ENCODE measurements at places on chromosomes 4 and X.

GRCh38 chrX:69010339-69010738, 154.9 kb downstream of the PJA1 start:
- no peak for DNase-seq

GRCh38 chr4:84582988-84583875, at the start of gene CDS1:
CDS1 (plus strand) TSS chr4:84583127; CDS start chr4:84583402, 275 bp downstream.
- no peak for DNase-seq

DNA sequence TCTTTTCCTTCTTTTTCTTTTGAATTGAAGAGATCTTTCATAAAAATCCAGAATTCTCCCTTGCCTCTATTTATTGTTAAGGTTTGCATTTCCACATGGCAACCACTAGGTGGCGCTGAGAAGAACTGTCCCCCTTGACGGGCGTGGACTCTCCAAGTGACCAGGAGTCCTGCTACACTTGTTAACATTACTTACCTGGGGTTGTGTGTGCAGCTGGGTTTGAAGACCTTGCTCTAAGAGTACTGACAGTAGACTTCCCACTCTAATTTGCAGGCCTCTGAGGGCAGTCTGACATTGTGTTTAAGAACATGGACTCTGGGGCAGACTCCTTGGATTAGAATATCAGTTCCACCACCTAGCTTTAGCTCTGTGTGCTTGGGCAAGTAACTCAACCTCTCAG, 52.8 kb downstream of the GPRIN3 start:
- DNase-seq, result no peak

DNA sequence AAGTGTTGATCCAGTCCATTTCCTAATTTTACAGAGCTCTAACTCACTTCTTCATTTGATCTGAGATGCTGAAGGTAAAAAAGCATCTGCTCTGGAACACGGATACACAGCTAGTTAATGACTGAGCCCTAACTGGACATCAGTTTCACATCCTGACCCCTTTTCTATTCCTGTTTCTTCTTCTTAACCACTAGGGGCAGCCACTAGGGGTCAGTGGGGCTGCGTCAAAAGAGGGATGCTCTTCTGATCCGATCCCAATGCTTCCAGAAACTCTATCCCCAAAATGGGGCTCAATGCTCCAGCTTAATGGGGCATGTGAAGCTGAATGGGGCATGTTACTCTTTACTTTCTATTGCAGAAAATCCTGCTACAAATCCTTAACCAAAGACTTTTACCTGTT, 33.4 kb upstream of the PHKA2 start:
- DNase-seq, result no peak

- DNase-seq, result no peak
These were observed 7.0 kb upstream of the PTTG2 start for GRCh38 chr4:37953156-37953555.

GRCh38 chrX:133454491-133454914, 39.2 kb upstream of the GPC4 start:
- no peak for DNase-seq

DNA sequence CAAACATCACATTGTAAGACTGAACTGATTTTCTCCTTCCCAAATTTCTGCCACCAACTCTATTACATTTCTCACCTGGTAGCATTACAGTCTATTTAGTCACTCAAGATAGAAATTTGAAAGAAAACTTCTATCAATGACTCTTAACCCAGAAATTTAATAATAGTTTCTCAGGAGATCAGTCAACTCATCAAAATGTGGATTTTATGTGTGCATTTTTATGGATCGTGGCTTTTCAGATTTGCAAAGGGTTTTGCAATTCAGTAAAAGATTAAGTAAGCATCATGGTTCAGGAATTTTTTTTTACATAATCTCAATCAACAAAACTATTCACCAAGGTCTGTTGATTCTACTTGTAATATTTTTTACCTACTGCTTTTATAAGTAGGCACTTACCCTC, 111.1 kb downstream of the CFAP299 start:
- no peak for DNase-seq

GRCh38 chr4:3469386-3470243, 6.5 kb downstream of the DOK7 start:
- DNase-seq, result no peak

- no peak for DNase-seq
These were observed 1365.2 kb downstream of the STIM2 start for GRCh38 chr4:28225689-28226353.

GRCh38 chrX:133660281-133660680, 245.0 kb upstream of the GPC4 start:
- no peak for DNase-seq

DNA sequence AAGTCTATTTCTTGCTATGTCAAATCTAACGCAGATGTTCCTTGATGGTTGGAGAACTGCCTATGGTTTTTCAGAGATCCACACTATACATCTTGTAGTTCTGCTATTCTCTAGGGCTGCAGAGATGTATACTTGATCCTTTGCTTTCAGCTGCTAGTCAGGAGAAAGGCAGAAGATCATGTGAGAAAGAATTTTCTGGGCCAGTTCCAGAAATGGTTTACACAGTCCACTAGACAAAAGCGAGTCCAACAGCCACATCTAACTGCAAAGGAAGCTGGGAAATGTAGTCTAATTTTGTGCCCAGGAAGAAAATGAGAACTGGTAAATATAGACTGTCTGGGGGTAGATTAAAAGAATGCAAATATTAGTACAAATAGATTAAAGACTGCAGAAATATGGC, 394.3 kb upstream of the SLIT2 start:
- DNase-seq, result no peak

- DNase-seq, result no peak
These were observed 13.4 kb upstream of the MEPE start for GRCh38 chr4:87819281-87819919.

DNA sequence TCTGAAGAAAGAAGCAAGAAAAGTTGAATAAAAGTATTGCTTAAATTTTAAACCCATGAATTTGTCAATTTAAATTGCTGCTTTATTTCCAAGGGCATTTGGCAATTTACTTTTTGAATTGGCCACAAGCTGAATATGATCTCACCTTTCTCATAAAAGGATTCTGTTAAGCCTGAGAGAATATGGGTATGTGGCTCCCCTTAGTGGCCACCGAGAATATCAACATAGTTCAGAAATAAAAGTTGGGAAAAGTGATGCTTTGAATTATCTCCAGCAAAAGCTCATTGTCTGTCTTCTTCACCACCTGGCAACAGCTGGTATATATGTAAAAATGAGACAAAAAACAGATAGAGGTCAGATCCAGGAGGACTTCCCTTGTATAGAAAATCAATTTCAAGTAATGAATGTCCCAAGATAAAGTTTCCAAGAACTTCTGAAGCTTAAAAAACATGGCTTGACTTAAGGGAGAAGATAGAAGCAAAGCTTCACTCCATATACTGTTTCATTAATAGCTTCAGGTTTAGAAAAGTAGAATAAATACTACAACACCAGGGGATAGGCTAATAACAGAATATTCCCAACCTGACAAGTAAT, 290.7 kb upstream of the FAM241A start:
- DNase-seq, result no peak

Data from amygdala (tissue), 56 donors.